ENCODE measurements at places on chromosomes 1 and 21.

DNA sequence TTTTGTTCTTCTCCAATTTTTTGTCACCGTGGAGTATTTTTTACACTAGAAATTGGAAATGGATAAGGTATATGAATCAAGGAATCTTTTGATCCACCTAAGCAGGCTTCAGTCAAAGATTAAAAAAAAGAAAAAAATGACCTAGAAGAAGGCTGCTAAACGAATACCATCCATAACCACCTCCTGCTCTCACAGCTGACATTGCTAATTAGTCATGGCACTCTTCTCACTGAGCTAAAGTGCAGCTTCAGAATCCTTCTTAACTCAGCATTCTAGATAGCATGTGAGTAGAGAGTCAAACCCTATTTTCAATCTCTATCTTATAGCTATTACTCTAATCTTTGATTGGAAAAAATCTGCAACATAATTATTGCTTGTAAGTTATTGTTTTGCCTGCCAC lies 40.2 kb upstream of the ST6GALNAC5 start:
- H3K36me3 ChIP-seq, result no peaks in the 10 kb centered on the region
- no peaks in the 10 kb centered on the region for H3K4me1 ChIP-seq
- H3K4me3 ChIP-seq, result no peak overlapping the region
- DNase-seq, result no peak

DNA sequence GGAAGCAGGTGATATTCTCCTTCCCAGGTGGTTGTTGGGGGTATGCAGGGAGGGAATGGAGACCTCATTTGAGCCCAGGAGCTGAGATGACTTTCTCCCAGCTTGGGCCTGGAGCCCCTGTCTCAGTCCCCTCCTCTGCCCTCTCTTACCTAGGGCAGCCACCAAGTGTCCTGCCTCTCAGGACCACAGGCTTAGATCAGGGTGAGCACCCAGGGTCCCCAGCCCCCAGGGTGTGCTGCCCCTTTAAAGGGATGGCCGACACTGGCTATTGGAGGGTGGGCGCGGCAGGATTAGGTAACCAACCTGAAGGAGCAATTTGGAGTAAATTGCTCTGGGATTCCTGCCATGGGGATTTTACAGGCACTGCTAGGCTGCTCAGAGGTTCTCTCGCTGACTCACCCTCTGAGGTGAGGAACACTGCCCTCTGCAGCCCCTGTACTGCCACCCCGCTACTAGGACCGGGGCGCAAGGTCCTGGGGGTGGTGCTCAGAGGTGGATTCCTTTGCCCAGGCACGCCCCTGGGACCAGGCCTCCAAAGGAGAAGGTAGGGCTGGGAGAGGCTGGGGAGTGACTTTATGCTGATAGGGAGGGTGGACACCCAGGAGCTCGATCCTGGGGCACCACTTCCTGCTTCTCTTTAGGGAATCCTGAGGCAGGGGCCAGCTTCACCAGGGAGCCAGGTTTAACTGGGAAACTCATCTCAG lies 1.5 kb downstream of the RPS6KA1 start:
- no peaks in the 10 kb centered on the region for H3K36me3 ChIP-seq
- H3K4me3 ChIP-seq, result no peak overlapping the region
- H3K27ac ChIP-seq, result peak overlapping the region; percentile 46
- DNase-seq, result no peak
- peaks cover 18% of the 10 kb centered on the region for H3K27me3 ChIP-seq

DNA sequence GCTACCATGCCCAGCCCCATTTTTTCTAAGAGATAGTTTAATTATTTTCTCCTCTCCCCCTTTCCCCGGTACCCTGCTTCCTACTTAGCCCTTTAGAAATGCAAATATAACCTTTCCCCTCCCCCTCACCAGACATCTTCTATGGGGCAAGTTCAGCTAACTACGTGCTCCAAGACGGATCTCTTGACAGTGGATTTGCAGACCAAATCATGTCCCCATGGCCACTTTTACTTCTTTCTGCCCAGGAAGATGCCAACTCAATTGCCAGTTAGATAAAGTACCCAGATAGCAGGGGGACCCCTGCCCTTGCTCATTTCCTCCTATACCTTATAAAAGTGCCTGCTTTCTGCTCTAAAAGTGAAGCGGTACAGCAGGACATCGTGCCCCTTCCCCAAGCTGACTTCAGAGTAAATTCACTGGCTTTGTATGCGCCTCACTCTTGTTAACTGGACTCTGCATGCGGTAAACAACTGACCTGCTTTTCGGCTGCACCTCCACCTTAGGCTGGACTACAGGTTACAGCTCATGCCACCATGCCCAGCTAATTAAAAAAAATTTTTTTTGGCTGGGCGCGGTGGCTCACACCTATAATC lies 7.4 kb downstream of the DNAJC11 start:
- no peak overlapping the region for H3K4me3 ChIP-seq
- no peaks in the 10 kb centered on the region for H3K4me1 ChIP-seq

DNA sequence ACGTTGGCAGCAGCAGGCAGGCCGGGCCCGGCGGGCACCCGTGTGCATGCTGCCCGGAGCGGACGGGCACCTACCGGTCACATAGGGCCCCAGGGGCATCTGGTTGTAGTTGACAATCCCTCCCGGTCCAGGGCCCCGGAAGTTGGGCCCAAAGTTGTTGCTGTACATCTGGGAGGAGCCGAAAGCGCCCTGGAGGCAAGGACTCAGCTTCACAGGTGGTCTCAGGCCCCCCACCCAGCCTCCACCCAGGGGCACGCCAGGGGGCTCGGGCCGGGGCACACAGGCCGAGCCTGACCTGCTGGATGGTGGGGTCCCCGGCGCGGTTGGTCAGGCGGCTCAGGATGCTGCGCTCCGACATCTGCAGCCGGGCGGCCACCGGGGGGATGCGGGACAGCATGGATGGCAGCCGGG lies 60.6 kb downstream of the KCNAB2 start:
- DNase-seq, result no peak
- H3K4me1 ChIP-seq, result no peaks in the 10 kb centered on the region
- no peaks in the 10 kb centered on the region for H3K36me3 ChIP-seq
- H3K27ac ChIP-seq, result no peak overlapping the region
- no peak overlapping the region for H3K4me3 ChIP-seq
- peaks cover 6% of the 10 kb centered on the region for H3K27me3 ChIP-seq

- no peak overlapping the region for H3K4me3 ChIP-seq
- DNase-seq, result no peak
- no peak overlapping the region for H3K27ac ChIP-seq
- H3K36me3 ChIP-seq, result no peaks in the 10 kb centered on the region
These were observed 95.9 kb downstream of the GIPC2 start for GRCh38 chr1:78141531-78142231.

GRCh38 chr1:212514056-212514614 lies 81.4 kb downstream of the NENF start:
- H3K4me3 ChIP-seq, result peak overlapping the region; percentile 4
- peaks cover 76% of the 10 kb centered on the region for H3K27me3 ChIP-seq
- peaks cover 3% of the 10 kb centered on the region for H3K36me3 ChIP-seq

DNA sequence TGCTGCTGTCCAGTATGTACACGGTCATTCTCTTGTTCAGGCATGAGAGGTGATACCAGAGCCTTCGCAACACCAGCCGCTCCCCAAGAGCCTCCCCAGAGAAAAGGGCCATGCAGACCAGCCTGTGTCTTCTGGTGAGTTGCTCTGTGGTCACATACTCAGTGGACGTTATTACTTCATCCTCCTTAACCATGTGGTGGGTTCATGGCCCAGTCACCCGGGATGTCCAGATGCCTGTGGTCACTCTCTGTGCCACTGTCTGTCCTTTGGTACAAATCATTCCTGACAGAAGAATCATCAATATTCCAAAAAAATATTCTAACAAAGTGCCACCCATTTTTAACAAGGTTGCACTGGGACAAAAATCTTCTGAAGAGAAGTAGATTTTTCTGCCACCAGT lies 8.8 kb upstream of the ZNF124 start:
- no peak overlapping the region for H3K4me3 ChIP-seq
- no peak for DNase-seq
- H3K36me3 ChIP-seq, result no peaks in the 10 kb centered on the region
- H3K4me1 ChIP-seq, result no peaks in the 10 kb centered on the region
- no peaks in the 10 kb centered on the region for H3K27me3 ChIP-seq

GRCh38 chr1:169576935-169577331 lies 9.3 kb downstream of the F5 start:
- H3K4me1 ChIP-seq, result no peaks in the 10 kb centered on the region
- H3K27me3 ChIP-seq, result no peaks in the 10 kb centered on the region
- H3K4me3 ChIP-seq, result no peak overlapping the region
- H3K36me3 ChIP-seq, result no peaks in the 10 kb centered on the region

DNA sequence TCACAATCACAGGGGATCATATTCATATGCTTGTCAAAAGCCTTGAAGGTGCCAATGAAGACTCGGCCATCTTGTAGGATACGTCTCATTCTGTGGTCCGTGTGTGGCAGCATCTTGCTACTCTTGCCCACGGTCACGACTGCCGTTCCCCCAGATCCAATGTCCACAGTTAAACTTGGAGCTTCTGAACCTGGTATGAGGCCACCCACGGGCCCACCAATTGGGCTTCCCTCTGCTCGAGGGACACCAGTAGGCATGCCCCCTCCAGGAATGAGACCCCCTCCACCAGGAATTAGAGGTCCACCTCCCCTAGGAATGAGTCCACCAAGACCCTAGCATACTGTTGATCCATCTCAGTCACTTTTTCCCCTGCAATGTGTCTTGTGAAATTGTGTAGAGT lies 39.6 kb downstream of the MORN1 start:
- H3K27me3 ChIP-seq, result no peaks in the 10 kb centered on the region
- H3K4me3 ChIP-seq, result no peak overlapping the region
- H3K27ac ChIP-seq, result no peak overlapping the region
- no peaks in the 10 kb centered on the region for H3K4me1 ChIP-seq
- no peaks in the 10 kb centered on the region for H3K36me3 ChIP-seq
- no peak for DNase-seq

DNA sequence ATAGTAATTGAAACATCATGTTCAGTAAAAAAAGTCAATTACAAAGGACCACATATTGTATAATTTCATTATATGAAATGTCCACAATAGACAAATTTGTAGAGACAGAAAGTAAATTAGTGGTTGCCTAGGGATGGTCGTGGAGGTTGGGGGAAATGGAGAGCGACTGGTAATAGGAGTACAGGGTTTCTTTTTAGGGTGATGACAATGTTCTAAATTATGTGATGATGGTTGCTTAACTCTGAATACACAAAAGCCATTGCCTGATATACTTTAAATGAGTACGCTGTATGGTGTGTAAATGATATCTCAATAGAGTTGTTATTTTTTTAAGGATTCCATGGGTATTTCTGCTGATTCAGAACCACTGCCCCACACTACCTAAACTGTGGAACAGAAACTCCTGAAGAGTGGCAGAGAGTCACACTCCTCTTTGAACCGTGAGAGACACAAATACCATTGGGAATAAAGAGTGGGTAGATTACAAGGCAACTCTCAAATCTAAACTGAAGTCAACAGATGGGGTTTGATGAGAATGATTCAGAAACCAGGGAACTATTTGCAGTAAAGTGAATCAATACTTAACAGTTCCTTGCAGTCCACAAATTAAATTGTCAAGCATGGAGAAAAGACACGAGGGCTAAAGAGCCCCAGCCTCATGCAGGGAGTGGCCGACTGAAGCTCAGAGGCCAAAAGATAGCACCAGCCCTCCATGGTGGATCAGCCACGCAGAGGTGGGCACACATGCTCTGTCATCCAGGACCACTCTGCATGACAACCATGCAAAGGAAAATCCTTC lies 118.0 kb downstream of the CAPN8 start:
- H3K36me3 ChIP-seq, result no peaks in the 10 kb centered on the region
- H3K27ac ChIP-seq, result no peak overlapping the region
- H3K27me3 ChIP-seq, result peaks cover 3% of the 10 kb centered on the region
- H3K4me1 ChIP-seq, result no peaks in the 10 kb centered on the region

- H3K27ac ChIP-seq, result no peak overlapping the region
- no peaks in the 10 kb centered on the region for H3K36me3 ChIP-seq
- H3K27me3 ChIP-seq, result no peaks in the 10 kb centered on the region
- no peaks in the 10 kb centered on the region for H3K4me1 ChIP-seq
These were observed 163.4 kb upstream of the ETV3 start for GRCh38 chr1:157301477-157302198.

GRCh38 chr1:105416261-105416660 lies 1640.2 kb upstream of the PRMT6 start:
- H3K4me3 ChIP-seq, result no peak overlapping the region
- no peak for DNase-seq
- H3K36me3 ChIP-seq, result no peaks in the 10 kb centered on the region
- H3K27ac ChIP-seq, result no peak overlapping the region
- H3K27me3 ChIP-seq, result no peaks in the 10 kb centered on the region

DNA sequence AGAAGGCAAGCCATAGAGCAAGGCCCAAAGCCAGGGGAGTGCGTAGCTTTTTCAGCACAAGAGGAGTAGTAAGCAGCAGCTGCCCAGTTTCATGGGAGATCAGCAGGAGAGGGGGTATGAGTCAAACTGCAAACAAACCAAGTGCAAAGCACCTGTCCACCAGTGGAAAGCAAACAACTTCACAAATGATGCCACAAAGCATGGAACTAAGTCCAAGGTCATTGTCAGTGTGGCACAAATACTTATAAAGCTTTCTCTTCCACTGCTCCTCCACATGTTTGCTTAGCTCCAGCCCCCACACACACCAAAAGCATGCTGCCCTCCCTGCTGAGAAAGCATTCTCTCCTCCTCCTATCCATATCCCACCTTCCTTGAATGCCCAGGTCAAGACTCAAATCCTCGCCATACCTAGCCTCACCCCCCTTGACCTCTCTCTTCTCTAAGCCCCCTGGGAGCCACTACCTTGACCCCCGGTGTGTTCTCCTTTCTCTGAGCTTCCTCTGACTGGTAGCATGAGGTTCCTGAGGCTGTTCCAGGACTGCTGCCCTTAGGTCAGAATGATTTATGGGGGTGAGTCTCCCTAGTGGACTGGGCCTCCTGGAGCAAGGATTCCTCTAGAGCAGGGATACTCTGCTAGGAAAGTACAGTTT lies 70.4 kb downstream of the DMAP1 start:
- no peak overlapping the region for H3K27ac ChIP-seq
- H3K4me1 ChIP-seq, result no peaks in the 10 kb centered on the region
- no peaks in the 10 kb centered on the region for H3K27me3 ChIP-seq
- peaks cover 11% of the 10 kb centered on the region for H3K36me3 ChIP-seq
- no peak for DNase-seq

GRCh38 chr1:161718559-161719324 lies 2.6 kb upstream of the FCRLB start:
- H3K4me1 ChIP-seq, result no peaks in the 10 kb centered on the region
- DNase-seq, result no peak
- H3K27me3 ChIP-seq, result peaks cover 64% of the 10 kb centered on the region
- no peaks in the 10 kb centered on the region for H3K36me3 ChIP-seq
- H3K27ac ChIP-seq, result no peak overlapping the region

GRCh38 chr1:30756545-30757351 lies 826 bp downstream of the LAPTM5 start:
- DNase-seq, result no peak
- H3K36me3 ChIP-seq, result peaks cover 7% of the 10 kb centered on the region
- H3K27ac ChIP-seq, result peak overlapping the region; percentile 95
- no peaks in the 10 kb centered on the region for H3K27me3 ChIP-seq
- peak overlapping the region; percentile 87 for H3K4me3 ChIP-seq
- H3K4me1 ChIP-seq, result peaks cover 96% of the 10 kb centered on the region

GRCh38 chr1:162193815-162194214 lies 124.3 kb downstream of the NOS1AP start:
- no peak overlapping the region for H3K27ac ChIP-seq
- no peak overlapping the region for H3K4me3 ChIP-seq
- no peaks in the 10 kb centered on the region for H3K36me3 ChIP-seq
- no peaks in the 10 kb centered on the region for H3K4me1 ChIP-seq
- H3K27me3 ChIP-seq, result no peaks in the 10 kb centered on the region

All from thymus (tissue), 14 donors.